ENCODE measurements at places on chromosomes 1 and 21. TPM values are rescaled to one million over a fixed set of nuclear protein-coding genes. Genes with fewer than 3 reads are reported as not detected.

KIF14 gene
- 17.8 TPM for total RNA-seq

DNA sequence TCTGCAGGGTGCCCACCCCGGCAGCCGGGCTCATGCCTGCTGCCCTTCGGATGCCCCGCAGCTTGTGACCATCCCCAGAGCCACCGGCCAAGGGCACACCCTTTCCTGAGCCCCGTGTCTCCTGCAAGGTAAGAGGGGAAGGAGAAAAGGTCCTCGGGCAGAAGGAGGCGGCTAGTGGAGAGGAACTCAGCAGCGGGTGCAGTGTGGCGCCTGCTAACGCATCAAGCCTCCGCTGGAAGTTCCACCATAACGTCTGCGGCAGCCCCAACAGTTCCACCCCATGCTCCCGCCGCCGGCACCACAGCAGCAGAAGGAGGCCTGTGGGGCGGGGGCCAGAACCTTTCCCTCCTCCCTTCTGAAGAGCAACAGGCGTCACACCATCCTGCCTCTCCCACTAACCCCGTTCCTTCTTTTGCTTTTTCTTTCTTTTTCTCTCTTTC lies 990 bp downstream of the VWA5B1 start:
- no peak for DNase-seq

GRCh38 chr1:3915551-3916121 lies 15.6 kb upstream of the C1orf174 start:
- DNase-seq: no peak

ASPM gene
- 30.0 TPM for total RNA-seq

- DNase-seq: no peak
Observed at GRCh38 chr1:220219136-220219442, 53.2 kb downstream of the RAB3GAP2 start.

PPFIA4 gene
- 2.1 TPM for total RNA-seq

SYT11 gene
- 4.9 TPM for total RNA-seq

DNA sequence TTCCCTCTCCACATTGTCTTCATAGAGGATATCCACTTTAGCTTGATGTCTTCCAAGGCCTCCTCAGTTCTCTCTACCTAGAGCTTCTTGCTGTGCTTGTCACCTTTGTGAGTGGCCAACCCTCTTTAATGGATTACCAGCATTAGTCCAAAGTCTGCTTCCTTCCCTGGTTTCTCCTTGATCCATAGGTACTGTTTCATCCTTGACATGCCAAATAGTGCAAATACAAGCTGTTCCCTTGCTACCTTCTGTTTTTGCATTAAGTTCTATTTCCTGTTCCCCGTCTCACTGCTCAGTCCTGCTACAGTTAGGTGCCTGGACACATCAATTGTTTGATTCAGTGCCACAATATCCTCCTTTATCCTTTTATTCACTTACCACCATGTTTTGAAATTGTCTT lies 19.2 kb downstream of the MAST2 start:
- DNase-seq: no peak

GRCh38 chr1:41618871-41619270 lies 134.4 kb upstream of the EDN2 start:
- DNase-seq: no peak

GRCh38 chr1:171226747-171227370 lies 21.4 kb upstream of the FMO1 start:
- DNase-seq: peak; percentile 50

GRCh38 chr1:3746389-3746829 lies 5.8 kb upstream of the CCDC27 start:
- DNase-seq: no peak

CNKSR1 gene
- not detected for total RNA-seq

GRCh38 chr1:174999936-175000696 lies at the start of gene CACYBP:
Gene CACYBP (plus strand): TSS chr1:174999947. CDS start chr1:175000181, 234 bp downstream.
- DNase-seq: peak; percentile 63

- DNase-seq: no peak
Observed at GRCh38 chr1:86993269-86993985, 79.0 kb downstream of the HS2ST1 start.

PLA2G2C gene
- total RNA-seq: not detected

APP gene
- 189 TPM for total RNA-seq

NMNAT2 gene
- 0.27 TPM for total RNA-seq

GRCh38 chr1:192601567-192601966 lies 26.0 kb downstream of the RGS1 start:
- DNase-seq: no peak

DNA sequence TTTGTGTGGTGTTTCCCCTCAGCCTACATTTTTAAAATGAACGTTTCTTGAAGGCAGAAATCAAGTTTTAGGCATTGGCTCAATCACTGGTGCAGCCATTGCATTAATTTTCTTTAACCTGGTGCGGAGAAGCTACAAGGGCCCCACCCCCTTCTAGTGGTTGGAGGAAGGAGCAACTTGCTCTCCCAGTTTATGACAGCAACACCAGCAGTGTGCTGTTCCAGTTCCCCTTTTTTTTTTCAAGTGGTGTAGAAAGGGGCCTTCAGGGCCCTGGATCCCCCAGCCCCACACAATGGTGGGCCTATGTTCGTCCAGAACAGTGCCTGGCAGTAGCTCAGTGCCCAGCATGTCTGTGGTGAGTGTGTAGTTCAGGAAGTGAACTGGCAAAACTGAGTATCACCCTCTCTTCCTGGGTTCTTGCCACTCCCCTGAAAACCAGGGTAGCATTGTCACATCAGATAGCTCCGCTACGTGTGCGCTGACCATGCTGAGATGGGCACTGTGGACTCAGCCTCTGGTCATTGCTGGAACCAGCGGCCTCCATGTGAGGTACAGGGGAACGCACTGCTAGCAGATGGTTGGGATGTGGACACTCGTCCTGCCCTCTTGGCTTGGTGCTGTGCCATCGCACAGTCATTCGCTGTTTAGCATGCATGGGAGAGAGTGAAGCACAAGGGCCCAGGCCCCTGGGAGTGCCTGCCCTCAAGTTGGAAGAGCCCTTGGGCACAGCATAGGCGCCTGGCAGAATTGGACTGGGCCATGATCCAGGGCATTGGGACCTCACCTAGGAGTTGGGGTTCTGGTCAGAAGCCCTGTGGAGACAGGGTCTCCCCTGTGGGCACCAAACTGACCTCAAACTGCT lies 7.2 kb downstream of the ARF1 start:
- DNase-seq: no peak

All from G401 (cell line).